ENCODE measurements at places on chromosomes 3 and 15.

DNA sequence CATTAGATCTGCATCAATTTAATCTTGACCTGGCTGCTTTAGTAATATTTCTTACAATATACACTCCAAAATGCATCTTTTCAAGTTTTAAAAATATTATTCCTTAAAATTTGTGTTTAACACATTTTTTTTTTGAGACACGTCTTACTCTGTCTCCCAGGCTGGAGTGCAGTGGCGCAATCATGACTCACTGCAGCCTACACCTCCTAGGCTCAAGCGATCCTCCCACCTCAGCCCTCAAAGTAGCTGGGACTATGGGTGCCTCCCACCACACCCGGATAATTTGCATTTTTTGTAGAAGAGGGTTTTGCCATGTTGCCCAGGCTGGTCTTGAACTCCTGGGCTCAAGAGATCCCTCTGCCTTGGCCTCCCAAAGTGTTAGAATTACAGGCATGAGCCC, 73.6 kb downstream of the ETV5 start:
- no peak for DNase-seq

DNA sequence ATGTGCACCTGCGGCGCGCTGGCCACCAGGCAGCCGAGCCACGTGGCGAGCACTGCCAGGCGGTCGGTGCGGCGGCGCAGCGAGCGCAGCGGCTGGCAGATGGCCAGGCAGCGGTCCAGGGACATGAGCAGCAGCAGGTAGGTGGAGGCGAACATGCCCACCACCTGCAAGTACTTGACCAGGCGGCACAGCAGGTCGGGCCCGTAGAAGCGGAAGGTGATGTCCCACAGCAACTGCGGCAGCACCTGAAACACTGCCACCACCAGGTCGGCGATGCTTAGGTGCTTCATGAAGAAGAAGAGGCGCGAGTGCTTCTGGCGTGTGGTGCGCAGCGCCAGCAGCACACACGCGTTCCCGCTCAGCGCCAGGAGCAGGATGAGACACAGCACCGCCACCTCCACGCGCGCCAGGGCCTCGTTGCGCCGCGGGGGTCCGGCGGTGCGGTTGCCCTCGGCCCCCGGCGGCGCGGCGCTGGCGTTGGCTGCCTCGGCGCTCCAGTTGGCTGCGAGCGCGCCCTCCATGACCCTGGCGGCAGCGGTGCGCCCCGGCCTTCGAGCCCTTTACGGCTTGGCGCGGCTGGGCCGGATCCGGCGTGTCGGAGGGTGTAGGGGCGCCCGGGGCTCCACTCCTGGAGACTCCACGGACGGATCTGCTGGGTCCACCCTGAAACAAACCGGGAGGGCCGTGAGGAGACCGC, 1.6 kb downstream of the OXTR start:
- DNase-seq: peak; percentile 79

GRCh38 chr3:105351821-105352220, 14.9 kb upstream of the ALCAM start:
- DNase-seq: no peak

- DNase-seq: no peak
Measured at GRCh38 chr3:57076422-57076951, 16.0 kb downstream of the SPATA12 start.

DNA sequence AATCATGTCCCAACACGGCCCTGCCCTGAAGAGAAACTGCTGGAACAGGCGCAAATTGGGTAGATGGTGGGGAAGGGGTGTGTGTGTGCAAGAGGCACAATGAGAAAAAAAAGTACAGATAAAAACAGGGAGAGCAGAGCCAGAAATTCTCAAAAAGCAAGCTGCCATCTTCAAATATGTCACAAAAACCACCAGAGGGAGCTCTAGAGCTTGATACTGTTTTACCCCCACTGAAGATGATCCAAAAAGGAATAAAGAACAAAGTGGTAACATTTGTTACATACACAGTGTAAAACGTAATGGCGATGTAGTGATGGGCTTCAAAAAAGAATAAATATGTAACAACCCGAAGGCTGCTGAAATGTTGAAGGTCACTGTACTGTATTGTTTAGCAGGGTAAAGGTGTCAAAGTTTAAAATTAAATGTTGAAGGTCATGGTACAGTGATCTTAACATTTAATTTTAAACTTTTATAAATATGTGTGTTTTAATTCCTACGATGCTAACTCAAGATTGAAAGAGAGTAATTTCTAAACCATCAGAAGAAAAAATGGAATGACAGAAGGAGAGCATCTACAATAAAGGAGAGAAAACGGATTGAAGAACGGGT, 6.0 kb downstream of the SNRPA1 start:
- DNase-seq: peak; percentile 45
